ENCODE measurements at places on chromosomes 5 and 9.

- DNase-seq: no peak
These were observed 6.7 kb downstream of the SLC23A1 start for GRCh38 chr5:139376364-139376763.

DNA sequence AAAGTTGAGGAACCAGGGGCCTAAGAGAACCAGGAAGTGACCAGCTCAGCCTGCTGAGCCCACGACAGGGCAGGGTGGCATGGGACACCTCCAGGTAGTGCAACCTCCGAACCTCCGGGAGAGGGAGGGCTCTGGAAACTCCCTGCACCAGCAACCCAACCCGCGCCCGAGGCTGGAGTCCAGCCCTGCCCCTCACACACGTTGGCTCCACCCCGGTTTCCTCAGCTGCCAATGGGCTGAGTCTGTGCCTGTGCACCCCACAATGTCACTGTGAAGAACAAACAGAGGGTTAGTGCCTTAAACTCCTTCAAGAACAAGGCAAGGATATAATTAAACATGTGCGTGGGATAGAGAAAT lies 17.0 kb upstream of the UNC5A start:
- DNase-seq: no peak

GRCh38 chr9:101516655-101517054 lies 17.0 kb upstream of the RNF20 start:
- DNase-seq: no peak

GRCh38 chr9:136403538-136403914 lies 3.6 kb upstream of the SNAPC4 start:
- DNase-seq: peak; percentile 79

DNA sequence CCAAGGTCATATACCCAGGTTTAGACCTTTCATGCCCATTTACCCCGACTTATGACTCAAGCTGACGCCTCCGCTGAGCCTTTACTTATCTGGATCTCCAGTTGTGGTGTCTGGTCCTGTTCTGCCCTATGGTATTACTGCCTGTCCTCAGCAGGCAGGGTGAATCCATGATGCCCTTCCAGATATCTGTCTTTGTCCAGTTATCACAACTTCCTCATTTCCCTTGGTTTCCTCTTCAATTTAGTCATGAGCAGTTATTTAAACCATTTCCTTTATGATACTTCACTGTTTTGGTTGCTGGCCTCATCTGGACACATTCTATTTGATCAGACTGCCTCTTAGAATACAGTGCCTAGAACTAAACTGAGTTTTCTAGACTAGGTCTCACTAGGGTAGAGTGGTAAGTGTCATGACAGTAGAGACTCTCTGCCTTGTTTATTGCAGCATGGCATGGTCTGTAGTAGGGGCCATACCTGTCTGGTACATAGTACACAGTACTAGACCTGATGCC lies 93.3 kb downstream of the MELK start:
- no peak for DNase-seq

Measured in activated naive CD8-positive, alpha-beta T cell treated with anti-CD3 and anti-CD28 coated beads, Interleukin-2, amount 10 ng/mL, durations not matched to agents 7 days and 5 days (primary cell).